ENCODE measurements at places on chromosomes 12 and 14.

GRCh38 chr14:29636870-29637269, 290.8 kb downstream of the PRKD1 start:
- DNase-seq: no peak

DNA sequence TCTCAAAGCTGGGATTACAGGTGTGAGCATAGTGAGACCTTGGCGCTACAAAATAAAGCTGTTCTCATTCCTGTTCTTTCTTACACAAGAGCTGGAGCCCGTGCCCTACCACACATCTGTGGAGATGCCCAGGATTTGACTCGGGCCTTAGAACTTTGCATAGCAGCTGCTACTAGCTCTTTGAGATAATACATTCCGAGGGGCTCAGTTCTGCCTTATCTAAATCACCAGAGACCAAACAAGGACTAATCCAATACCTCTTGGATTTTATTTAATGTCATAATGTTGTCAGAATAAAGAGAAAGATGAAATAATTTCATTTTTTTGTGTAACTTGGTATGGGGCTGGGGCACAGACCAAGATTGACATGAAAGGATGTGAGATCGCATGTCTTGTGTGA, 7.6 kb downstream of the PNP start:
- no peak for DNase-seq

GRCh38 chr14:37592482-37593408, 2.3 kb downstream of the FOXA1 start:
- no peak for DNase-seq

GRCh38 chr12:84134797-84135366, 777.7 kb downstream of the SLC6A15 start:
- DNase-seq: no peak

GRCh38 chr14:104750056-104750752, 2.7 kb upstream of the SIVA1 start:
- no peak for DNase-seq

DNA sequence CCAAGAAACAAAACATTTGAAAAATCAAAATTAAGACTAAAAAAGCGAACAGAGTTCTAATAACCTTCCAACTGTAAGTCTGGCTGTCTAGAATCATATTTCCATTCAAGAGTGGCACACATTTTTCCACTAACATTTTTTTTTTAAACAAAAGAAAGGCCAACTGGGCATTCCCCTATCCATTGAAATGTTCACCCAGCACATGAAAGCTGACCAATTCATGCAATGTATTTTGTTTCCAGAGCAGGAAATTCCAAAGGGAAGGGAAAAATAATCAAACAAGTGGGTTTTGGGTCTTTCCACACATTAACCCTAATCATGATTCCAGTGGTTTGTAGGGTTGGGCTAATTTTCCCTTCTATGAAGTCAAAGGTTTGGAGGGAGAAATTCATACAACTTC, 206.5 kb downstream of the CALM1 start:
- no peak for DNase-seq

GRCh38 chr12:10113920-10114319, 15.1 kb upstream of the CLEC1A start:
- no peak for DNase-seq

DNA sequence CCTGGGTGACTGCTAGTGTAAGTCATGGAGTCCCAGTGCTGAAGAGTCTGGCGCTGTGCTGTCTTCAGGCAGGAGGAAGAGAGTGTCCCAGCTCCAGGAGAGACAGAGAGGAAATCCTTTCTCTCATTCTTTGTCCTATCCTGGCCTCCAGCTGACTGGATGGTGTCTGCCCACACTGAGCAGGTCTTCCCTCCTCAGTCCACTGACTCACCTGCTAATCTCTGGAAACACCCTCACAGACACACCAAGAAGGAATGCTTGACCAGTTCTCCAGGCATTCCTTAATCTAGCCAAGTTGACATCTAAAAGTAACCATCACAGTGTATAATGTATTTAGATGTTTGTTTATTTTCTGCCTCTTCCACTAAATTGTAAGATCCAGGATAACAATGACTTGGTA, 53.9 kb downstream of the EMP1 start:
- DNase-seq: no peak

DNA sequence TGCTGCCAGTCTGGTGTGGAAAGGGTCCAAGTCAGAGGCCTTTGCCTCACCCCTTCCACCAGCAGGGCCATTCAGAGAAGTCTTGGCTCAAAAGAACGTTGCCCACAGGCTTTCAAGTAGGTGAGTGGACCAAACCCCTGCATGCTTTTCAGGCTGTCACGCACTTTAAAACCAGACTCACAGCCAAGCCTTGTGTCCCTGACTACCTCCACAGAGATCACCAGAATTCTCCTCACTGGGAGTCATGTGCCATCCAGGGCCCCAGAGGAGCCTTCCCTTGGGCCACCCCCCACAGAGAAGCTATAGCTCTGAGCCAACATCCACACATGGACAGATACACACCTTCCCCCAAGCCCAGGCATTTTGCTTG, 283.1 kb downstream of the DPF3 start:
- DNase-seq: no peak

GRCh38 chr12:26798023-26798422, 35.0 kb downstream of the ITPR2 start:
- DNase-seq: no peak

DNA sequence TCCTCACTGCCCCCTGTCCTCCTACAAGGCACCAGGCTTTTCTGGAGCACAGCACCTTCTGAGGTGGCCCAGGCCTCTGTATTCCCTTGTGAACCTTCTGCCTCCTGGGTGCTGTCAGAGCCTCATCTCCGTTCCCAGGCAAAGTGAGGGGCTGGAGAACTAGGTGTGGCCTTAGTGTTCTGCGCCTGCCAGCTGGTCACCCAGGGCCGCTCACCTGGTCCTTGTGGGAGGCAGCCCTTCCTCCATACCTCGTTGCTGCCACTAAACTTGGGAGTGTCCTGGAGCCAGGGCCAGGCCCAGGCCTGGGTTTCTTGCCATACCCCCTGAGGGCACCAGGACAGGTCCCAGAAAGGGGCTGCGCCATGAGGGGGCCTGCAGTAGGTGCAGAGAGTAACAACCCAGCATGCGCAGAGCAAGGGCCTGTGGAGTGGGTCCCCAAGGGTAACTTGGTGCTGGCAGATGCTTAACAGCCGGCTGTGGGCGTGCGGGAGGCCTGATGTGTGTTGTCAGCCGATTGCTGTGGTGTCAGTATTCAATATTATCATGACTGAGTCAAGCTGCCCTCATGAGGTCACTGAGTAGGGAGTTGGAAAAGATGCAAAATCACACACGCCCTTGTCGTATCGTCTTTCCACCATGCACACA, 17.1 kb downstream of the OTUB2 start:
- no peak for DNase-seq

DNA sequence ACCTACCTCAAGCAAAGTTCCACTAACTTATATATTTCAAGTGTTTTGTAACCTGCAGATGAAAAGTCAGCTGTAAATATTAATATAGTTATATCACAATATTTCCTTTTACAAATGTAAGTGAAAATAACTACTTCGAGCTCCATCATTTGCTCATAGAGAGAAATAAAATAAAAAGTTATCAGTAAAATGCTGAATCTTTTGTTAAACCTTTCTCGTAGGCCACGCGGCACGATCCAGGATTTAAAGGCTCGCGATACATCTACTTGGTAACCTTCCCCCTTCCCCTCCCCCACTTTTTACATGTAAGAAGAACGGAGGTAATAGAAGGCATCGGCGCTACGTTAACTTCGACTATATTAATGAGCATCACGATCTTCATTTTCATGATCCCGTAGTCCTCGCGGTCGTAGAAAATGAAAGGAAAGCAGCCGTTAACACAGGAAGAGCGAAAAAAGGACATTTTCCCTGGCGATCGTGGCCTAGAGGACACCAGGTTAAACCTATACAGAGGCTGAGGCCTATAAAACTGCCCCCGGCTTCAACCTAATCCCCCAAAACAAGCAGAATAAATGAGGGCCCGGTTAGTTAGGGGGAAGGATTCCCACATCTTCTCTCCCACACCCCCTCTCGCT, 508 bp downstream of the HNRNPC start:
- peak; percentile 66 for DNase-seq

DNA sequence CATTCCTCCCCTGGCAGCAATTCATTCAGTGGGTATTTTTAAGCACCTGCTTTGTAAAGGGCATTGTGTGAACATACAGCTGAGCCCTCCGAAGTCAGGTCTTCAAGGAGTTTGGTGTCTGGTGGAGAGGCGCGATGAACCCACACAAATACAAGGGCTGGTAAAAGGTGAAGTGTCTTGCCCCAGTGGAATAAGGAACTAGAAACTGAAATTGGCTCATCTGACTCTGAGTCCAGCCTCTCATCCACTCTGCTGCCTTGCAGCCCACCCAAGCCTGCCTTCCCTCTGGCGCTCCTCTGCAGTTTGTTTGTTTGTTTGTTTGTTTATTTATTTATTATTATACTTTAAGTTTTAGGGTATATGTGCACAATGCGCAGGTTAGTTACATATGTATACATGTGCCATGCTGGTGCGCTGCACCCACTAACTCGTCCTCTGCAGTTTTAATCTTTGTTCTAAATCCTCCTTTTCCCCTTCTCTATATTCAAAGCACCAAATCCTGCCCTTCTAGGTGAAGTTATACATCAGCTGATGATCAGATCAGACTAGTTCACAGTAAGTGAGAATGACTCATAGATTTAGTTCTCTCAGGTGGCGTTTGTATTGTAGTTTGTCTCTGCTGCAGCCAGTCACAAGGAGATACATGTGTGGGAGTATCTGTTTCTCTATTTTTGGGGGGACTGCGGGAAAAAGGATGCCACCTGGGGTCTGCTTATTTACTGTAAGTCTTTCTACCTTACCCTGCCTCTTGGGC, 394.5 kb downstream of the APAF1 start:
- DNase-seq: no peak

- DNase-seq: no peak
These were observed 240.9 kb upstream of the DIO3 start for GRCh38 chr14:101320396-101320795.

- DNase-seq: no peak
These were observed 17.1 kb upstream of the SLC6A12 start for GRCh38 chr12:230925-231671.

- peak; percentile 24 for DNase-seq
These were observed 67.8 kb upstream of the NAP1L1 start for GRCh38 chr12:76152181-76152807.

- DNase-seq: no peak
These were observed 28.7 kb downstream of the ARID4A start for GRCh38 chr14:58327019-58327418.

GRCh38 chr12:121942145-121942718, 23.8 kb downstream of the CFAP251 start:
- DNase-seq: no peak

GRCh38 chr12:57240926-57241401, 10.0 kb downstream of the STAC3 start:
- DNase-seq: no peak

- no peak for DNase-seq
These were observed 691.8 kb downstream of the TMEM121 start for GRCh38 chr14:106218174-106218573.

GRCh38 chr14:56787530-56787929, 22.7 kb downstream of the OTX2 start:
- no peak for DNase-seq

DNA sequence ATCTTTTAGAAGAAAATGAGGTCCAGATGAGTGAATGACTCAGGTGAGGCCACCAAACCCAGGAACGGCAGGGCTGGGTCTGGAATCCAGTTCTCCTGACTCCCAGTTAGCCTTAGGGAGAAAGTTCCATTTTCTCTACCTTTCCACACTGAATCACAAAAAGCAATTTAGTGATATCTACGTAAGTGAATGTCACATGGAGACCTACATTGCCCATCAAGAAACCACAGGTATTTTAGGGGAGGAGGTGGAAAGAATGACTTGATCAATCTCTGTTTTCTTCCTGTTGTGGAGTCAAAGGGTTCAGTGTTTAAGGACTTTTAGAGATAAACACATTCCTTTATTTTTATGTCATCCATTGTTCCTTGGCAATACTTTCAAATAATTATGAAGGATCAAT, 106.9 kb upstream of the PTPRB start:
- DNase-seq: no peak

GRCh38 chr12:75933101-75933500, 98.5 kb downstream of the PHLDA1 start:
- DNase-seq: no peak

GRCh38 chr12:53288322-53288721, 7.0 kb upstream of the PFDN5 start:
- no peak for DNase-seq

DNA sequence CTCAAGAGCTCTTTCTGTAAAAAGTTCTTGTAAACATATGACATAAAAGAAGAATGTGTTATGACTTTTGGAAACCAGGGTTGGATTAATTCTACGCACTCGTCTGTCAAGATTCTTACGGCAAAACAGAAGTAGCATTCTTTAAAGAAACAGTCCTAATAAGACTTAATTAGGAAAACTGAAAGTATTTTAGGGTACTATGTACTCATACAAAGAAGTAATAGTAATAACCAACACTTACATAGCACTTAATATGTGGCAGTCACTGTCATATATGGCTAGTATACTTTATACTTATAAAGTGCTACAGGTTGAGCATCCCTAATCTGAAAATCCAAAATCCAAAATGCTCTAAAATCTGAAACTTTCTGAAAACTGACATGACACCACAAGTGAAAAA, 72.9 kb upstream of the ST8SIA1 start:
- peak; percentile 30 for DNase-seq

- DNase-seq: no peak
These were observed 63.4 kb upstream of the CCND2 start for GRCh38 chr12:4210183-4210582.

DNA sequence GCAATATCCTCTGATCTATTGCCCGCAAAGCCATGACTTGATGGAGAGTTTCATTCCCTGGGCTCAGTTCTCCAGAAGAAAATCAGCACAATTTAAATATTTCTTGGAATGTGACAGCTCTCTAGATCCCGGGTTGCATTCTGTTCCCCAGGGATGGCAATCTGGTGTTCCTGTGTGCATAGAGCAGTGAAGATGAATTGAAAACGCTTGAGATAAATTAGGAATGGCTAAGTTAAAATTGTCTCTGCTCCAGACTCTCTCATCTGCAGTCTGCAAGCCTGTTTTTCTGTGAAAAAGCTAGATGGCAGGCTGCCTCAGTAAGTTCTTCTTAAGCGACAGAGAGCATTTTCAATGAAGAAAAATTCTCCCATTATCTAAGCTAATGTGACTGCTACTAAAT, 582.5 kb upstream of the MGAT4C start:
- DNase-seq: no peak

GRCh38 chr12:57899010-57899662, 42.2 kb upstream of the ATP23 start:
- peak; percentile 87 for DNase-seq

GRCh38 chr12:118982302-118982701, 961 bp downstream of the SRRM4 start:
- DNase-seq: no peak

GRCh38 chr12:7749442-7749841, 2.3 kb upstream of the CLEC4C start:
- DNase-seq: no peak

GRCh38 chr14:68794130-68794850, 1.4 kb upstream of the ZFP36L1 start:
- peak; percentile 82 for DNase-seq

- no peak for DNase-seq
These were observed 19.8 kb upstream of the CABP1 start for GRCh38 chr12:120620624-120621023.

GRCh38 chr12:21118760-21119159, 12.2 kb upstream of the SLCO1B1 start:
- no peak for DNase-seq

GRCh38 chr14:104800015-104800770, 708 bp upstream of the ZBTB42 start:
- DNase-seq: peak; percentile 79

- peak; percentile 76 for DNase-seq
These were observed 14.9 kb downstream of the GIT2 start for GRCh38 chr12:109981311-109981710.

- no peak for DNase-seq
These were observed 11.9 kb upstream of the CIPC start for GRCh38 chr14:77086017-77086727.

All from activated CD4-positive, alpha-beta T cell treated with anti-CD3 and anti-CD28 coated beads, Interleukin-2, Interleukin-6, amounts not matched to agents 100 ng/mL and 50 ng/mL, durations not matched to agents 16 hours and 8 hours (primary cell).